Dermis blood vessel endothelial cell (primary cell): ENCODE measurements at places on chromosomes 6 and 20. TPM values are rescaled to one million over a fixed set of nuclear protein-coding genes. Genes with fewer than 3 reads are reported as not detected.

HMGCLL1 gene
- total RNA-seq = not detected in 2 replicates

ARG1 gene
- total RNA-seq = 0.19 TPM in 1 of 2 replicates, not detected in the other

PACSIN1 gene
- total RNA-seq = not detected in 2 replicates

KIAA1755 gene
- total RNA-seq = 0.05 and 0.51 TPM in 2 replicates

DLL1 gene
- 7.5 and 7.6 TPM in 2 replicates for total RNA-seq

TOX2 gene
- 0.88 and 1.5 TPM in 2 replicates for total RNA-seq

ZBTB12 gene
- 3.6 and 4.9 TPM in 2 replicates for total RNA-seq

PLN gene
- total RNA-seq = not detected in 2 replicates

SLA2 gene
- total RNA-seq = not detected in 2 replicates

OTOR gene
- total RNA-seq = not detected in 2 replicates
